Kasumi-1 (cell line): ENCODE measurements at places on chromosomes 13 and 19.
A peak's percentile ranks its signal among the peaks of the same experiment; 100 is the strongest.

DNA sequence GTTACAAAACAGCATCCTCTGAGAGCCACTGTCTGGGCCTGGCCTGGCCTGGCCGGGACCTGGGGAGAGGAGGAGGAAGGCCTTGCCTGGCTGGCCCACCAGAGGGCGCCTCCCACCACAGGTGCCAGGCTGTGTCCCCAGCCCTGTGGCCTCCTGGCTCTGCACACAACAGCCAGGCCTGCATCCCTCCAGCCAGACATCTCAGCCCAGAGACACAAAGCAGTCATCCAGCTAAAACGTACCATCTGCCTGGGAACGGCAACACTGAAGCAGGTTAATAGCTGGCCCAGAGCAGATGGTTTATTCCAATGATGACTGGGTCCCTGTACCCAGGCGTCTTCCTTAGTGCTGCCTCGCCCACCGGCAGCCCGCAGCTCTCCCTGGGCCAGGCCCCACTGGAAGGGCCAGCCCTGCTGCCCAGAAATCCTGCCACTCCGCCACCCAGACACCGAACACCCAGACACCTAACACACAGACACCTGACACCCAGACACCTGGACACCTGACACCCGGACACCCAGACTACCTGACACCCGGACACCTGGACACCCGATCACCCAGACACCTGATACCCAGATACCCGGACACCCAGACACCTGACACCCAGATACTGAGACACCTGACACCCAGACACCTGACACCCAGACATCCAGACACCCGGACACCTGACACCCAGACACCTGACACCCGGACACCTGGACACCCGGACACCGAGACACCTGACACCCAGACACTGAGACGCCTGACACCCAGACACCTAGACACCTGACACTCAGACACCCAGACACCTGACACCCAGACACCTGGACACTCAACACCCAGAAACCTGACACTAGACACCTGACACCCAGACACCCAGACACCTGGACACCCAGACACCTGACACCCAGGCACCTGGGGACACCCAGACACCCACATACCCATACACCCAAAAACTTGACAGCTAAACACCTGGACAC, 20.1 kb downstream of the C19orf12 start:
- peak; percentile 44 for DNase-seq

DNA sequence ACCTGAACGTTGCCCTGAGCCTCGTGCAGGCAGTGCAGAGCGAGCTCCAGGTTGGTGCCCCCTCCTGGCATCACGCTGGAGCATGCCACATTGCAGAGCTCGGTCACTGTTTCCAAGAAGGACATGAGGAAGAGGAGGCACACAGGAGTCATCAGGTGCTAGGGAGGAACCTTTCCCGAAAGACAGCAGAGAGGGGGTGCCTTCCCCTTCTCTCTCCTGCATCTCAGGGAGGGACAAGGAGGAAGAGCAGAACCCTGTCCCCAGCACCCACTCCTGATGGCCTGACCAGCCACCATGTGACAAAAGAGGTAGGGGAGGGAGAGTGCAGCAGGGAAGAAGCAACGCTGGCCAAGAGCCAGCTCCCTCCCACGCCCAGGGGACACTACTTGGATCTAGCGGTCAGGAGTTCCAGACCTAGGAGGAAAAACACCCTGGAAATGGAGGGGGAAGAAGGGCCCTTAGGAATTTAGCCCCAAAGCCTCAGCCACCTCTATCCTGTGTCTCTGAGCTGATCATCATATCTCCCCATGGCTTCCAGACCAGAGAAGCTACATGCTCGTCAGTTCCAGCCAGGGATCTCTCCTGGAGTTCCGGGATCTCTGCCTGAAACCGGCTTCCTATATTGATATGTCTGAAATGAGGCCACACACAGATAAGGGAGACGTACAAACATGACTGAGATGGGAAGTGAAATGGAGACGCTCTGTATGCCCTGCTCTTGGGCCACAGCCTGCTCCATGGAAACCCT, 17.0 kb upstream of the NAPA start:
- no peak for DNase-seq

DNA sequence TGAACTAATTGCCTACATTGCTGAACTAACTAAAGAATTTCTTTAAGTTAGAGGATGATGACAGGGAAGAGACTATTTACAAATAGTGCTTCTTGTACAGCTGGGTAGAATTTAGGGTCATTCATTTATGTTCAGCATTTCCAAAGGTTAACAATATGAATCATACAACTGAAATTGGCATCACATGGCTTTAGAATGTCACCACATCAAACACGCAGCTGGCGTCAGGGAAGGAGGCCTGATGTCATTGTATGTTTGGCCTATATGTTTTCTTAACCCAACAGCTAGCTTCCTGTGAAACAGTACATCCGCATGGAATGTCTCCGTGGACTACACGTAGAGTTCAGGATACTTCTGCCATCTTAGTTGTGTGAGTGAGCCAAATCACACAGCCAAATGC, 99.0 kb upstream of the TNFSF11 start:
- DNase-seq = no peak

GRCh38 chr19:32563761-32564160, 17.2 kb upstream of the PDCD5 start:
- no peak for DNase-seq

- no peak for DNase-seq
Observed at GRCh38 chr13:27919934-27920676, at the start of gene PDX1. TSS of gene PDX1 (plus strand) at chr13:27920000. CDS start at chr13:27920139, 139 bp downstream.

GRCh38 chr19:55638864-55639359, 1.9 kb upstream of the ZNF580 start:
- DNase-seq = peak; percentile 84

DNA sequence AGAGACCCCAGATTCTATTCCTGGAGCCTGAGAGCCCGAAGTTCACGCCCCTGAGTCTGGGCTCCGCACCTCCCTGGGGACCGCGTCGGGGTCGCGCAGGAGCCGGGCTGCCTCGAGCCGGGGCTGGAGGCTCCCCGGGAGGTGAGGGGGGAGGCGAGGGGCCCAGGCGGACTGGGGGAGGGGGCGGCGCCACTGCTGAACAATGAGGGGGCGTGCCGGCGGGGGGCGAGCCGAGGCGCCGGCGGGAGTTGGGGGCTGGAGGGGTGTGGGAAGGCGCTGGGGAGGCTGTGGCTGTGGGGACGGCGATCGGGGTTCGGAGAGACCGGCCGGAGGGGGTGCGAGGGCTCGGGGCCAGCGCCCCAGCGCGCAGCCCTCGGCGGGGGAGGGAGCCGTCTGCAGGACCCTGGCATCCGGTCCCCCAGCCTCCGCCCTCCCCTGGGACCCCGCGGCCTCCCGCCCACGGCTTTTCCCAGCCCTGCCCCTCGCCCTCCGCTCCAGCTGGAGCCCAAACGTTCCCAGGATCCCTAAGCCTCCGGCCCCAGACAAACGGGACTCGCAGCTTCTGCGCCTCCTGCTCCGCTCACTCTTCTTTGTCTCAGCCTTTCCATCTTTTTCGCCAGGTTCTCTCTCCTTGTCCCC, 922 bp downstream of the PLEKHG2 start:
- DNase-seq = peak; percentile 39

- peak; percentile 75 for DNase-seq
Observed at GRCh38 chr19:35167251-35168119, 12.9 kb downstream of the FXYD5 start.

GRCh38 chr13:71488201-71488600, 378.8 kb downstream of the DACH1 start:
- no peak for DNase-seq

DNA sequence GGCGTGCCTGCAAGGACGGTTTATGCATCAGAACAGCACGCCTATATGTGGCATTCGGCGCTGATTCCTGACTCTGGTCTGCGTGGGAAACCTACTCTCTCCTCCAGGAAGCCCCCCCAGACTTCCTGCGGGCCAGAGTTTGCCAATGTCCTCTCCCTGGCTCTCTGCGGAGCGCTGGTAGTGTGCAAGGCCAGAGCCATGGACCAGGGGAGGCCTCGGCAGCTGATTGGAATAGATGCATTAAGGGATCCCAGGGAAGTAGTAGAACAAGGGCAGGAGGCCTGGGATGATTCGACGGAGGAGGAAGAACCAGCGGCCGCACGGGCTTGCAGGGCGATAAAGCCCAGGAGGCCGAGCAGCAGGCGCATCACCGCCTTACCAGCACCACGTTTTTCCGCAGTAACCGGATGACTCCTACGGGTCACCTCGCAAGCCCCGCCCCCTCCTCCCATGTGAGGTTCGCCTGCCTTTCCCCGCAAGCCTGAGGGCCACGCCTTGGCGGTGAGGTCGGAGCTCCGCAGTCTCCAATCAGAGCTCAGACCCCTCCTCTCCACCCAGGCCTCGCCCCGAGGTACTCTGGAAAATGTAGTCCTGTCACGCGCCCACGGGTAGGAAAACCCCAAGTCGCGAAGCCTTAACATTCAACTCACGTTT, 5.0 kb downstream of the CLEC11A start:
- peak; percentile 95 for DNase-seq

DNA sequence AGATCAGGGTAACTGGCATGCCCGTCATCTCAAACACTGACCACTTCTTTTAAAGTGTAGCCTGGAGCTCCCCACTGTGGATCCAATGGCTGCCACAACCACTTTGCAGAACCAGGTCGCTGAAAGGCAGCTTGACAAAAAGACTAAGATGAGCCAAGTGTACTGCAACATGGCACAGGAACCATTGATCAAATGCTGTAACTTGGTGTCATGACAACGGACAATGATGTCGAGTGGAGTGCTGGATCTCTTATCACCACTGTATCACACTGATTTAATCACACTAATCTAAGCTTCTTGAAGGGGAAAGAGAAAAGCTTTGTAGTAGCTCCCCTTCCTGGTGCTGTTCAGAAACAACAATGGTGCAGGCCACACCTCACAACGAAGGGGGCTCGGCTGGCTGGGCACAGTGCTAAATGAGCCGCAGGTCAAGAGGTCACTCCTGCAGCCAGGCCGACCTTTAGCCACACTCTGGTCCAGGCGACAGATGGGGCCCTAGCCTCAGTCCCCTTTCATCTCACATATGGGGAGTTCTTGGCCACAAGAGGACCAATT, 2.2 kb upstream of the TNFRSF19 start:
- no peak for DNase-seq

GRCh38 chr13:75636436-75637180, 478 bp downstream of the LMO7 start:
- DNase-seq = no peak

GRCh38 chr19:7920519-7921301, 572 bp downstream of the SNAPC2 start:
- peak; percentile 95 for DNase-seq

GRCh38 chr19:56866538-56866937, 26.0 kb upstream of the PEG3 start:
- no peak for DNase-seq

GRCh38 chr13:101449790-101450748, 2.4 kb upstream of the ITGBL1 start:
- DNase-seq = no peak

- DNase-seq = no peak
Observed at GRCh38 chr13:31477961-31478360, 261.4 kb upstream of the RXFP2 start.

GRCh38 chr19:45444318-45445041, 20.8 kb upstream of the ERCC1 start:
- DNase-seq = peak; percentile 54

- no peak for DNase-seq
Observed at GRCh38 chr13:76943646-76944045, 4.7 kb upstream of the ACOD1 start.
